Effector CD4-positive, alpha-beta T cell (primary cell): ENCODE measurements at places on chromosomes 7 and 10.

GRCh38 chr10:91198781-91199180, 21.7 kb upstream of the PCGF5 start:
- no peak for DNase-seq

DNA sequence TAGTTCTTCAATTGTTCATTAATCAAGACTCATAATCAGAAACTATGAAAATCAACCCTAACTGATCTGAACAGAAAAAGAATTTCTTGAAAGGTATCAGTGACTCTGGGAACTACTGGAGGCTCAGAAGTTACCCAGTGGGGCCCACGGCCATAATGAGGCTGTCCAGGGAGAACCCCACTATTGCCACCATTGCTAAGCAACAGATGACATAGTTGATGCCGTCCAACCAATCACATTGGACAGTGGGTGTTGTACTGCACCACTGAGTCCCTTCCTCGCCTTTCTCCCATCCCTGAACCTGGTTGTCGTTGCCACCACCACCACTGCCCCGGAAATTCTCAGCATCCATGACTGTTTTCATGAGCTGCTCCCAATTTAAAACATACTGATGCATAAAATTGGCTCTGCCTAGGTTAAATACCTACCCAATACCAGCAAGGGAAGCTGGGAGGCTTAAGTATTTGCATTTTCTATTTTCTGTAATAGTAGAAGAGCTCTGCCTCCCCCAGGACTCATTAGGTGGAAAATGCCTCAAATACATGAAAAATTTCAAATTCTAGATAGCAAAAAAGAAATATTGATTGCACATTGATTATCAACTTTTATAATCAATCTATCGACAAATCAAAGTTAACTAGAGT, 26.7 kb upstream of the USP6NL start:
- no peak for DNase-seq

DNA sequence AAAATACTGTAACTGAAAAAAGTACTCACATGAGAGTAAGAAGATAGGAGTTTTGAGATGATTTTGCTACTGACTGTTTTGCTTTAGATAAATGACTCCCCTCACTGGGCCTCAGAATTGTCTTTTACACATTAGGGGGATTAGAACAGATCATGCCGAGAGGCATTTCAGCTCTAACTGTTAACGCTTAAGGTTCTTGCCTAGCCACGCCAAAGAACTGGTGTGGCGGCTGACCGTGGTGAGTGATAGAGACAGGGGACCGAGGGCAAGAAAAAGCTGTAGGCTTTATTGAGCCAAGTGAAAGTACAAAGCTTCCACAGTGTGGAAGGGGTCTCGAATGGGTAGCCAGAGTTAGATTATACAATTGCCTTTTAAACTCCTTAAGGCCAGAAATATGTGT, 368.5 kb upstream of the MYO3A start:
- DNase-seq: no peak

- no peak for DNase-seq
Observed at GRCh38 chr10:4329225-4329624, 496.8 kb upstream of the AKR1E2 start.

DNA sequence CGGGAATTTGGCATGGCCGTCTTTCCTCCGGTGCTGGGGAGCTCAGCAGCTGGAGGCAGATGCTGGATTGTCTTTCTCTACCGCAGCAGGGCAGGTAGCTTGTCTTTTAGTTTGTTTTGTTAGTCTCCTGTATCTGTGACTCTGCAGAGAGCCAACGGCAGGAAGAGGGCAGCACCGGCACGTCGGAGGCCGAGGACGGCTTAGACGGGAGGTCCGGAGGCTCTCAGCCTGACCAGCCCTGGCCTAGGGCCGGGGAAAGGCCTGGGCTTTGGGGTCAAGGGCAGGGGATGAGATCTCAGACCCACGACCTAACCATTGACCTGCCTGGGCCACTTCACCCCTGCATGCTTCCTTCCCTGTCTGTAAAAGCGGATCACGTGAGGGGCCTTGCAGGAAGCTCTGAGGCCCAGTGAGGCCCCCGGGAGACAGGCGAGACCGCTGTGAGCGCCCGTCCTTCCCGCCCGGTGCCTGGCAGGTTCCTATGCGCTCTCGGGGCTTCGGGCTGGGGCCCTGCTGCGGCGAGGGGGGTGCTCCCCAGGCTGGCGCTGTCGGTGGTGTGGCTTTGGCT, 72.7 kb downstream of the LHPP start:
- no peak for DNase-seq

GRCh38 chr10:91944880-91945630, 21.5 kb downstream of the BTAF1 start:
- no peak for DNase-seq
